ENCODE measurements at places on chromosomes 3 and 15. TPM values are rescaled to one million over a fixed set of nuclear protein-coding genes. Genes with fewer than 3 reads are reported as not detected.

CD86 gene
- 3.7 TPM for total RNA-seq

XIRP1 gene
- 249 TPM for total RNA-seq

WDR93 gene
- 0.11 TPM for total RNA-seq

QARS1 gene
- total RNA-seq, result 207 TPM

KBTBD8 gene
- 4.2 TPM for total RNA-seq

CRYGS gene
- total RNA-seq, result 1.1 TPM

PPARG gene
- 23.6 TPM for total RNA-seq

ZPLD1 gene
- total RNA-seq, result not detected

SKOR1 gene
- total RNA-seq, result 0.11 TPM

CFAP100 gene
- not detected for total RNA-seq

SLC12A1 gene
- not detected for total RNA-seq

TBC1D21 gene
- not detected for total RNA-seq

ARPIN gene
- total RNA-seq, result 10.6 TPM

CADPS gene
- total RNA-seq, result 11.3 TPM

Data from Right ventricle myocardium superior (tissue), 1 donor.